HFFc6 (cell line): ENCODE measurements at places on chromosomes 1 and 21. TPM values are rescaled to one million over a fixed set of nuclear protein-coding genes. Genes with fewer than 3 reads are reported as not detected.

CYP4Z1 gene
- not detected in 2 replicates for total RNA-seq

AIRE gene
- total RNA-seq, result not detected in 2 replicates

MSTO1 gene
- total RNA-seq, result 36.8 to 38.1 TPM (median 36.9 TPM) in 3 replicates

ACP6 gene
- total RNA-seq, result 14.4 to 16.9 TPM (median 14.4 TPM) in 3 replicates

C1orf21 gene
- 4.0 and 8.4 TPM in 2 replicates for total RNA-seq

- no peak for DNase-seq
Observed at GRCh38 chr1:36093226-36093625, 4.5 kb downstream of the ADPRS start.

GRCh38 chr1:156571919-156572662 is at the start of gene IQGAP3:
Gene IQGAP3 (minus strand): TSS chr1:156572565. CDS start chr1:156572529, 36 bp downstream.
- DNase-seq, result peak; percentile 82

DNA sequence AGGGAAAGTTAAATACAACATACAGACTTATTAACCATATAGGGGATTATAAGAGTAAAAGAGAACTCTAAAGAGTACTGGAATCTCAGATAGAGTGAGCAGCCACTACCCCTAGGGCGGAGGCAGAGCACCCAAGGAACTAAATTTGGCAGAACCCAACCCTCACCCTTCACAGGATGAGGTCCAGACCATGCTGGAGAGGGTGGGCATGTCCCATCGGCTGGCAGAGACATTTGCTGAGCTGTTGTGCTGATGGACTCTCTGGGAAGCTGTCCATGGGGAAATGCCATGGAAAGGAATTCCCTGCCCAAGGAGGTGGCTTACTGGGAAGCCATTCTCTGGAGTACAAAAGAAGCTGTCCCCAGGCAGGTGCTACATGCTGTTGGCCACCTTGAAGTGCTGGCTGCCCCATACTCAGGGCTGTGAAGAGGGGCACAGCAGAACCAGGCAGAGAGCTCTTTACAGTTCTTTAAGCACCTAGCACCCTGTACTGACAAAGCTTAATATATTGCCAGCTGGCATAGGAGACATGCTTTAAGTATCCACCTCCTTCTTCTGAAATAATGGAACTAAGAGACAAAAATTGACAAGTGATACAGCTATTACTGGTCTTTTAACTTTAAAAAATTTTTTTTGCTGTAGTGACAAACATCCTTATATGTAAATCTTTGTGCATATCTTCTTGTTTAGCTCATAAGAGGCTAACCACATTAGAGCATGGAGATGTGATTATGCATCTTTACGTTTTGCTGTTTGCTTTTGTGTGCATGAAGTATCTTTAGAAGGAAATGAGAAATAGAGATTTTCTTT is 29.6 kb downstream of the TSNAX start:
- peak; percentile 50 for DNase-seq

- no peak for DNase-seq
Observed at GRCh38 chr21:42189860-42190485, 29.0 kb upstream of the ABCG1 start.

- no peak for DNase-seq
Observed at GRCh38 chr1:38371505-38371844, 324.9 kb upstream of the POU3F1 start.

DNA sequence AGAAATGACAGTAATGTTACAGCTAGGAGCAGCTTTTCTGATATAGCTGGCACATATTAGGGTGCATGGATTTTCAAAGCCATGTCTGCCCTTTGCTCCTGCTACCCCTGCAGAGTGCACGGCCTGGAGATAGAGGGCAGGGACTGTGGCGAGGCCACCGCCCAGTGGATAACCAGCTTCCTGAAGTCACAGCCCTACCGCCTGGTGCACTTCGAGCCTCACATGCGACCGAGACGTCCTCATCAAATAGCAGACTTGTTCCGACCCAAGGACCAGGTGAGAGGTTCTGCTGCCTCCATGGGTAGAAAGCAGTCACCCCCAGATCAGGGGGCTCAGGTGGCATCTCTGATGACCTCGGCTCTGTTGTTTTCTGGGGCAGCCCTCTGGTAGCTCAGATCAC is 9.8 kb downstream of the MTARC1 start:
- no peak for DNase-seq

GRCh38 chr21:44704636-44705001 is 6.8 kb downstream of the TSPEAR start:
- no peak for DNase-seq

- DNase-seq, result peak; percentile 53
Observed at GRCh38 chr1:940107-941014, 16.6 kb downstream of the SAMD11 start.

- DNase-seq, result no peak
Observed at GRCh38 chr1:211828584-211829342, 1.8 kb downstream of the LPGAT1 start.

DNA sequence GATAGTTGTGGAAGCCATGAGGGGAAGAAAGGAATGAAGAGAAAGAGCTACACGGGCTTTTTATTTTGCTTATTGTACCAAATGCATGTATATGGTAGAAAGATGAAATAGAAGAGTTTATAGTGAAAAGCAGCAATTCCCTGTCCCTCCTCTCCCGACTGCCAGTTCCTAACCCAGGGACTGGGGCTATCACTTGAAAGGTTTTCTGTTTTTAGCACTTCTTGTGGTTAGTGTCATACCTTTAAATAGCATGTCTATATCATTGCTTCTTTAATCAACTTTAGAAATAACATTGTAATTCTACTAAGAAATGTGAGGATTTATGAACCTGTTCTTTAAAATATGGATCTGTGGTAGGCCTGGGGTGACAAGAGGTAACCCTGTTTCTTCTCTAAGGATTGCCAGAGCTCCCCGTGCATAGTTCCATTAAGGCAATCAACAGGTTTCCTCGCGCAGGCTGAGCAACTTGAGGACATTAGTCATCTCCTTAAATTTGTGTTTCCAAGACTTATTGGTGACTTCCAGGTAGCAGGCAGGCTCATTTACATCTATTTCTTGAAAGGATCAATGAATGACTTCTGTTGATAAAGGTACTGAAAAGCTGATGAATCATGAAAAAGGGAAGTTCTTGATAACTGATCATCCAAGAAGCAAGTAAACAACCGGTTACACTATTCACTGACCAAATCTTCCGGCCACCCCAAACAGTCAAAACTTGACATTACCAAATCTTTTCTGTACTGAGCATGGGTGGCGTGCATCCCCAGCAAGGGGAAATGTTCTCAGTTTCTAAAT is 37.8 kb upstream of the S1PR1 start:
- DNase-seq, result no peak
